ENCODE measurements at places on chromosomes 2 and 18. TPM values are rescaled to one million over a fixed set of nuclear protein-coding genes. Genes with fewer than 3 reads are reported as not detected.

Gene LCT
- 0.40 TPM for total RNA-seq

DNA sequence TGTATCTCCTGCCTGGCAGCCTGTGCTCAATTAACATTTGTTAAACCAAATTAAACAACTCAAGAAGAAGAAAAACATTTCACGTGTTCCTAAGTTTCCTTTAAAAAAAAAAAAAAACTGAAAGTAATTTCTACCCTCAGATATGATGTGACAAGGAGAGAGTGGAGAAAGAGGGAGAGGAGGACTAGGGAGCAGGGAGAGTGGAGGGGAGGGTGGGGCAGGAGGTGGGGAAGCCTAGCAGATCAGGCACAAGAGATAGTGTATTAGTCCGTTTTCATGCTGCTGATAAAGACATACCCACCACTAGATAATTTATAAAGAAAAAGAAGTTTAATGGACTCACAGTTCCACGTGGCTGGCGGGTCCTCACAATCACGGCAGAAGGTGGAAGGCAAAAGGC, 46.4 kb downstream of the CYP1B1 start:
- no peak for DNase-seq

Gene TMEM169
- total RNA-seq, result 0.40 TPM

Gene YPEL5
- 53.3 TPM for total RNA-seq

Gene B4GALT6
- 6.0 TPM for total RNA-seq

- peak; percentile 4 for DNase-seq
These were observed 175.8 kb upstream of the HNRNPA3 start for GRCh38 chr2:177036747-177037146.

DNA sequence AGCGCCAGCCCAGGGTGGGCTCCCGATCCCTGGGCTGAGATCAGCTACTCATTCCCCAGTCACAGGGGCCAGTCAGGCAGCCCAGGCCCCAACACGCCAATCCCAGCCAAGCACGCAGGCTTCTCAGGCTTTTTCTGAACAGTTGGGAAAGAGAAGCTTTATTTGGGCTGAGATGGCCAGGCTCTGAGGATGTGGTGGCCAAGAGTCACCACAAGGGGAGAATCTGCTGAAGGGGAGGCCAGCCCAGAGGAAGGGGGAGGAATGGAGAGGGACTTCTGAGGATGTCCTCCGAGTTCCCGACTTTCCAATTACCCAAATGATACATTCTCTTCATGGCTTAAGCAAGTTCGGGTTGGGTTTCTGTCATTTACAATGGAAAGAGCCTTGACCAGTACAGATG, 2.8 kb upstream of the DIPK1C start:
- DNase-seq, result no peak

DNA sequence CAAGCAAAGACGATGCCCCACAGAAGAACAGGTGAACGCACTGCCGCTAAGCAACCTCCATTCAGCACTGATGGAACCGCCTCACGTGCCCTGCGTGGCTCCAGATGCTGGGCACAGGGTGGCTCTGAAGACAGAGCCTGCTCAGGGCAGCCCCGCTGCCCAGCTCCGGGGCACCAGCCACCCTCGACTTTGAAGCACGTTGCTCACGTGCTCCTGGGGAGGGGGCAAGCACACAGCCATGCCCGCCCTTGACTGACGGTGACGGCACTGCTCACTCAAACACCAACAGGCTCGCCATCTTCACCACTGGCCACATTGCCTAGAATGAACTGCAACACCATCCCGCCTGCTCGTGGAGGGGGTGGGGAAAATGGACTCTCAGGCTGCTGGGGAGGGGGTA, 251.3 kb downstream of the HDAC4 start:
- no peak for DNase-seq

Gene RIF1
- total RNA-seq, result 56.1 TPM

DNA sequence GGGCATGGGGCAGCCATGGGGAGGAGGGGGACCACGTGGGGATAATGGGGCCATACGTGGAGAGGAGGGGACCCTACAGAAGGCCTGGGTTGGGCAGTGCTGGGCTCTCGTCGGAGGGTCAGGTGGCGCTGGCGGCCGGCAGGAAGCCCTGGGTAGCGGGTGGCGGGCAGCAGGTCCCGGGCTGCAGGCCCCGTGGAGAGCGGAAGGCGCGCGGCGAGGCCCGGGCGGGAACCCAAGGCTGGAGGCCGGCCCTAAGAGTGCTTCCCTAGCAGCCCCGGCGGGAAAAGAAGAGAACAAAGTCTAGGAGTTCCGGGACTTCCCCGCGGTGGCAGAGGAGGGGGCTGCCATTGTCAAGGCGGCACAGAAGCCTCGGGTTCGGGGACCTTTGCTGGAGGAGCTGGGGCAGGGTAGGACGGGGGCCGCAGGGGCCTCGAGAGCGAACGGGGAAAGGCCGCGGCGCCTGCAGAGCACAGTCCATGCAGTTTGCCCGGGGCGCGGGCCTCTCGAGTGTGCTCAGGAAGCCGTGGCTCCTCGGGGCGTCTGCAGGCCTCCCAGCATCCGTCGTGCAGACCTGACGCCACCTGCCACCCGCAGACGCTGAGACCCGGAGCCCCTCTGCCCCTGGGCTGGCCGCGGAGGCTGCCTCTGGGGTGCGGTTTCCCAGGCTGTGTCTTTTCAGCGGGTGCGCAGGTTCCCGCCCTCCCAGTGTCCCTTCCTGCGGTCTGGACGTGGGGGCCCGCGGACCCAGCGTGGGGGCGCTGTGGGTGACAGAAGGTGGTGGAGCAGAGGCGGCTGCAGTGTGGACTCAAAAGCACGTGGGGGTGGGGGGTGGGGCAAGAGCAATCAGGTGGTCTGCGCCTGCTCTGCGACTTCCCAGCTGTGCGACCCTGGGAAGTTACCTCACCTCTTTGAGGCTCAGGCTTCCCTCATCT, 19.4 kb upstream of the NCL start:
- DNase-seq, result no peak
